ENCODE measurements at places on chromosomes 4 and X. TPM values are rescaled to one million over a fixed set of nuclear protein-coding genes. Genes with fewer than 3 reads are reported as not detected.

DNA sequence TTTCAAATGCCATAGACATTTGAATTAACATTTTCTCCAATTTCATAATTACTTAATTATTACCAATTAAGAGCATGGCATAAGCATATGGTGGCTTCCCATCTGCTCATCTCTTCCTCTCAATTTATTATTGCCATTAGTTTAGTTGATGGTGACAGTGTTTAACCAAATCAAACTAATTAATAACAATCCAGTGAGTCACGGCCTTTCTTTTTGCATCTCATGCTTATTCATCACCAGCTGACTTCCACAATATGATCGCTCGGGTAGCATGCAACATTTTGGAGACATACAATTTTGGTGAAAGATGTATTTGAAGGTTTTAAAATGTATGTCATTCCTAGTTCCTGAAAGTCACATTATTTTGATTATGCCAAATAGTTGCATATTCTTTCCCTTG is 172.8 kb upstream of the TACR3 start:
- no peak for DNase-seq

- no peak for DNase-seq
Measured at GRCh38 chr4:21819086-21819485, 129.5 kb downstream of the KCNIP4 start.

DNA sequence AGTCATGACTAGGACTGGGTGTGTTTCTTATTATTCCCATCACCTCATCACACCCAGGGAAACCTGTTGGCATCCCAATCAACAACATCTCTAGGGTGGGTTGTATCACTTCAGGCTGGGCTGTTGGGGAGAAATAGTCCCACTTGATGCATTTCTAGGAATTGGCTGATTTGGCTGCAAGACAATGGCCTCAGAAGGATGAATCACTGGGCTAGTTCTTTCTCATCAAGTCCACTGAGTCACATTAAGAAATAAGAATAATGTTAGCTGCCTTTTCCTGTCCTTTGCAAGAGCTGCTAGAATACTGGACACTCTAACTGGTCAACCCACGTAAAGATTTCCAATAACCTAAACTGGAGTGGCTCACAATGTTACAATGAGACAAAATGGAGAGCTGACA is 104.2 kb downstream of the CHRDL1 start:
- no peak for DNase-seq

- no peak for DNase-seq
Measured at GRCh38 chrX:129769467-129770154, 10.1 kb upstream of the SASH3 start.

DNA sequence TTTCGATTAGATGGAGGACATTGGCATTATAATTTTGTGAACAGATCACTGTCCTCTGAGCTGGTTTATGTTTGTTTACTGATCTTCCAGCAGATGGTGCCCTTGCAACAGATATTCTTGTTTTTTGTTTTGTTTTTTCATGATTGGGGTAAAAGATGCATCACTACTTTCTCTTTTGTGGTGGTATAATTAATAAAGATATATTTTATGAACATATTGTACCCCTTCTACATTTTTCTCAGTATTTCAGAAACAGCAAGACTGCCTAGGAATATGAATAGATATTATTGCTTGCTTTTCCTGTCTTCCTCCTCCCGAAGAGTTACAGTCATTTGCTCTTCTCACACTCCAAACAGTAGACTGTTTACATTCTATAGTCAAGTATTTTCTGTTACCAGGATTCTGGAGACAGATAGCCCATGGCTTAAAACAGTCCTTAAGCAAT is 905.2 kb downstream of the TRAM1L1 start:
- no peak for DNase-seq

GRCh38 chr4:13597604-13598003 is 29.9 kb downstream of the BOD1L1 start:
- no peak for DNase-seq

GRCh38 chr4:185726931-185727330 is 85.1 kb downstream of the SORBS2 start:
- no peak for DNase-seq

DNA sequence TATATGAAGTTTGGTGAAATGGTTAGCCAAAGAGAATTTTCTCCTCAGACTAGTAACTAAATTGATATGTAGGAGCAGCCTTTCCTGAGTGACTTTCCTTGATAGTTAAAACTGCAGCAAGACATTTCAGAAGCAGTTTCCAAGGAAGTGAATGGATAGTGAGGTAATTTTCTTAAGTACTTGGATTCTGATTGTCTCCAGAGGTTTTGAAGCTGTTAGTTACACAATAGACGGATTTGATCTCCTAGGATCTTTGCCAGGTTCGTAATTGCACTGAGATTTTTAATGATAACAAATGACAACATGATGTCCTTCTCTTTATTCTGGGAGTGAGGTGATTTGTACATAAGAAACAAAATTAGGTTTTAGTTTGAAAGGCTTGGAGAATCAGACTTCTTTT is 29.2 kb downstream of the PRRG1 start:
- DNase-seq: no peak

DNA sequence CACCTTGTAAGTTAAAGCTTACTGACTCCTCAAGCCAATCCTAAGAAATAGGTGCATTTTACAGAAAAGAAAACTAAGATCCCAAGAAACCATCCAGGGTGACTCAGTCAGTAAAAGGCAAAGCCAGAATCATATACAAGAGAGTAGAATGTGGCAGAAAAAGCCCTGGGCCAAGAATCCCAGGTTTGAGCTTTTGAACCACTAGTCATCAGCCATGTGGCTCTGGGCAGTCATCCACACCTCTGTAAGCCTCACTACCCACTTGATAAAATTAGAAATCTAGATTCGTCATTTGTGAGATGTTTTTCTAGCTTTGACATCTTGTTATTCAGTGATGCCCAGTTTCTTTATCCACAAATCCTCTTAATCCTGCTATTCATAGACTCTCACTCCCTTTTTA is 122.2 kb upstream of the PDE5A start:
- no peak for DNase-seq

PABPC5 gene
- total RNA-seq: 2.0 TPM

ERAS gene
- total RNA-seq: not detected

HMX1 gene
- total RNA-seq: not detected
